T-helper 2 cell (primary cell): ENCODE measurements at places on chromosomes 1 and 21.
A peak's percentile ranks its signal among the peaks of the same experiment; 100 is the strongest.

DNA sequence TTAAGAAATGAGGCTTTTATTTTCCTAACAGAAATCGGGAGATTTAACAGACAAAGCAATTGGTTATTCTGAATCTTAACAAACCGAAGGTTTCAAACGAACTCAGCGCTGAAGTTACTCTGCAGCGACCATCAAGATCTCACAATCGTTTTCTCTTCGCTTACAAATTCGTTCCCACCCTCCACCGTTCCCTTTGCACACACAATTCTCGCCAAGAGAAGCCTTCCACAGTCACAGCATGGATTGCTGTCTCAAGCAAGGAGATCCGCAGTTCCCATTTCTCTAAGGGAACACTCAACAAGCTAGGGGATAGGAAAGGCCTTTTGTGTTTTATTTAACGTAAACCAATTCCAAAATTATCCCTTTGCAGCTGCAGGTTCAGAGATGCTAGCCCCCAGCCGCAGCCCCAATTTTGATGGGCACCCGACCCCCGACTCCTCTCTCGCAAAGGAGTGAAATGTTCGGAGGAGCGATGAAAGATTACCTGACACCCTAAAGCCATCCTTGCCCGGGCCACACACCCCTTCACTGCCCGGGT, 755 bp downstream of the FBXO42 start:
- DNase-seq: no peak

DNA sequence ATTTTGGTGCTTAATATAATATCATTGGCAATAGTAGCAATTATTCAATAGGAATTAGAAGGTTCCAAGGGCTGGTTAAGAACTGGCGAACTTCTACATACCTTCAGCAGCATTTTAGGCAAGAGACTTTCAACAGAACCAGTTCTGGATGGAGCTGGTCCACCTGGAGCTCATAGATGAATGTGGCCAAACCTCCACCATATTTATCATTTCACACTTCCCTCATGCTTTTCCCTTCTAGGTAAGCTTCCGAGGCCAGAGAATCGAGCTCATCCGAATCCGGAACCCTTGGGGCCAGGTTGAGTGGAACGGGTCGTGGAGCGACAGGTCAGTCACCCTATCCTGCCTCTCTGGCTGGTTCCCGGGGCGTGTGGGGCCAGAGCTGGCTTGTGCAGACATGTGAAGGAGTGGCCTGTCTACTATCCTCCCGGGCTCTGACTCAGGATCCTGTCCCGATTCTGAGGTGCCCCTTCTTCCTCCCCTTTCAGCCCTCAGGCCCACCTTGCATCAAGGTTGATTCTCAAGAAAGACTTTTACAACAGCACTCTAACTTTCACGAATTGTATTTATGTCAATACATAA, 24.7 kb downstream of the CAPN9 start:
- no peak for DNase-seq

DNA sequence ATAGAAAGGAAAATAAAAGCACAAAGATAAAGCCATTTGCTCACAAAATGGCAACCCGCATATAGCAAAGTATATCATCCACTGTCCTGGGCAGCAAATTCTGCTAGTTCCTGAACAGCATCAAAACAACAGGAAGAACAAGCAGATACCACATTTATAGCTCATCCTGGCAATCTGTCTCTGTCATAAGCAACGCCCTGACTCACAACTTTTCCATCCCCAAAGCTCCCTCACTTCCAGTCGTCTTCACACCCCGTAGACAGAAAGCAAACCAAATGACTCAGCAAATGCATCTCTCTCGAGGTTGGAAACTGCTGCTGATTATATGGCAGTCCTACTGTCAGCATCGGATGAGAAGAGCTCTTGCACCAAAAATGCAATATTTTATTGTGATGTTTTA, 65.8 kb downstream of the AK5 start:
- DNase-seq: peak; percentile 3

DNA sequence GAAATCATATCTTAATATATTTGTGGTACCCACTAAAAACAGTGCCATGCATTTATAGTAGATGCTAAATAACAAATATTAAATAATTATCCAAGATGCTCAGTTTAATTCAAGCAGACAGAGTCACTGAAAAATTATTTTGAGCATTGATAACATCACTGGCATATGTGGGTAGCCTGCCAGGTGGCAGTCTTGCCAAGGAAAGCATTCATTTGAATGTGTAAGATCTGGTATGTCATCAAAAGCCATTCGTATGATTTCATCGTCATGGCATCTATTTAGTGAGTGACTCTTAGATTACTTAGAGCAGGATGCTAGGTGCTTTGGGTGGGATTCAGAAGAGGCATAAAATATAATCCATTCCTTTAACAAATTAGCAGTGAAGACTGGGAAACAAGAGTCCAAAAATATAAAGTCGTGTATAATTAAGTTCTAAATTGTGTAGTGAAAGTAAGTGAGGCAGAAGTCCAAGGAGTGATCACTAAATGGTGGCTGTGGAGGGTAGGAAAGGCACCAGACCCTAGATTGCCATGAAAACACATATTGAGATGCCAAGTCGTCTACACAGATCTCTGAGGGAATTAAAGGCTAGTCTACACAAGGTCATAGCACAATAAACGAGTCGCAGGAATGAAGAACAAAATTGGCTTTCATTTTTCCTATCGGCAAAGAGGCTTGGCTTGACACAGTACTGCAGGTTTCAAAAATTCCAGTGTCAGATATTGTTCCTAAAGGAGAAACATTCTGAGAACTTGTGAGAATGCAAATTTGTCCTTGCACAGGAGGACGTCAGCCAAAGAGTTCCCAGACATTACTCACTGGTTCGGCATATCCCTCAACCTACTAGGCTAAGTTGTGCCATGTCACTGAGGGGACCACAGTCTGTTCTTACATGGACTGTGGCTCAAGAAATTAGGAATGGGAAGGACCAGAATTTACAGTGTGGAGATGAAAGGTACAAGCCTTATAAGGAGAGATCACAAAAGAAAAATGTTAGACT, 130.8 kb downstream of the LYPLAL1 start:
- DNase-seq: peak; percentile 16

DNA sequence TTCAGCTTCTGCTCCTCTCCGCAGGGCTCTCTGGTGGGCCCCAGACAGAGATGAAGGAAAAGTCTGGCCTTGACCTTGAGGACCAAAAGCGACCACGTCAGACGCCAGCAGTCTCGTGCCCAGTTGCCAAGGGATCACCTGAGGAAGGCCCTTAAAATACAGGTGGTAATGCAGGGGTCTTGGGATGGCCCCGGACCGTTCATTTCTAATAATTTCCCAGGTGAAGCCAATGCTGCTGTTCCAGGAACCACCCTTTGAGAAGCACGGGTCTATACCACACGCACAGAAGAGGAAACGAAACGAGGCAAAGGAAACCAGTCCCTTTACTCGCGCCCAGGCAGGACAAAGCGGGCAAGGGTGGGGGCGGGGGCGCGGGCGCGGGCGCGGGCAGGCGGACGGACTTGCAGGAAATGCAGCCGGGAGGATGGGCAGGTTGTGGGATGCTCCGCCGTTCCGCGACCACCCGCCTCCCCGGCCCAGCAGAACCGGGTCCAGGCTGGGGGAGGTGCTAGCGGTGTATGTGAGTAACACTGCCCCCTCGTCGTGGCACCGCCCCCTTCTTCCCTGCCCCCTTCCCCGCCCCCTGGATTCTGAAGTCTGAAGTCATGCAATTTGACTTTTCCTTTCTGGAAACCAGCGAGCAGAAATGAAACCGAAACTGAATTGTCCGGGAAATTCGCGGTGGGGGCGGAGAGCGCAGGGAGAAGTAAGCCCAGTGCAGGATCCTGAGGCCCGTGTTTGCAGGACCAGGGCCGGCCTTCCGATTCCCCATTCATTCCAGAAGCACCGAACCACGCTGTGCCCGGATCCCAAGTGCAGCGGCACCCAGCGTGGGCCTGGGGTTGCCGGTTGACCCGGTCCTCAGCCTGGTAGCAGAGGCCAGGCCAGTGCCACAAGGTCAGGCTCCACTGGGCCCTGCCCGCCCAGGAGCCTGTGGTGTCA, 5.8 kb upstream of the MX1 start:
- DNase-seq: peak; percentile 39
